ENCODE measurements at places on chromosomes 11 and 22. TPM values are rescaled to one million over a fixed set of nuclear protein-coding genes. Genes with fewer than 3 reads are reported as not detected.

Gene ANKK1
- not detected for total RNA-seq

Gene NAT10
- 162 TPM for total RNA-seq

GRCh38 chr11:70001246-70001645 is 76.9 kb upstream of the ANO1 start:
- DNase-seq: no peak

DNA sequence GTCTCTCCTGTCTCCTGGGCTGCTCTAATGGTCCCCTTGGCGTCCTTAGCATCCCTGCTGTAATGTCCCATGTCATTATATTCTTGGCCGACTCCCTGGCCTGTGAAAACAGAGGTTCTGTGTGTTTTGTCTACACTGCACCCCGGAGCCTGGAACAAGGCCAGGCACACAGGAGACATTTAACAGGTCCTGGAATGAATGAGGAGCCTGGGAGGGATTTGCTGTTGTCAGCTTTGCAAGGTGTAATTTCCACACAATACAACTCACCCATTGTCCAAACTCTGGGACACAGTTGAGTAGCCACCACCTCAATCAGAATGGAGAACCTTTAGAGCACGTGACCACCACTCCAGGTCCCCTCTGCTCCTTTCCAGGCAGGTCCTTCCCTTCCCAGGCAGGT is 14.9 kb upstream of the PDGFB start:
- DNase-seq: no peak

Data from activated CD4-positive, alpha-beta T cell treated with anti-CD3 and anti-CD28 coated beads, Interleukin-2, amount 10 ng/mL, durations not matched to agents 24 days and 14 days (primary cell).